Mucosa of gallbladder (tissue), 1 donor: ENCODE measurements at places on chromosomes 2 and 18.

- no peak for DNase-seq
Observed at GRCh38 chr18:37327063-37327577, 238.5 kb downstream of the CELF4 start.

DNA sequence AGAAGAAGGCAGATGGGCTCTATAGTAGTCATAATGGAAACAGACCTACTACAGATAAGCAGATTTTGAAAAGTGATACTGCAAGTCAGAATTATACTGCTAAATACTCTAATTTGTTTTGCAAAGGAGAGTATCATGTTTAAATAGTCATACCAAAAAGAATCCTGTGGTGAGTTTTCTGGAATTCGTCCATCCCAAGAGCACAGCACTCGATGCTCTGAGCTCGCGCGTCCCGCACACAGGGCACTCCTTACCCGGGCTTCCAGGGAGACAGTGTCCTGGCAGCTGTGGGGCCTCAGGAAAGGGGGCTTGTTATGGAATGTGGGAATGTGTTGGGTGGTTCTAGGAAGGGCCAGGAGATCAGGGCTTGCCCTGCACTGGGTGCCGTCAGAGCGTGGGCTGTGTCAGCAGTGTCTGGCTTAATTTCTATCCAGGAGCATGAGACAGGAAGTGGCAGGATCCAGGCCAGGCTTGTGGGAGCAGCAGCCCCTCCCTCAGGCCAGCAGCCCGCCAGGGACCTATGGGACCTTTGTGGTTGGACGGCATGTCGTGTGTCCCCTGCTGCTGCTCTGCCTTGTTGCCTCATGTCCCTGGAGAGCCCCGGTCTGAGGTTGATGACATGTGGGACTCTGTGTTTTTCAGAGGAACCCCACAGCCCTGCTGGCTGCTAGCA is 193.2 kb upstream of the TPO start:
- DNase-seq = no peak

DNA sequence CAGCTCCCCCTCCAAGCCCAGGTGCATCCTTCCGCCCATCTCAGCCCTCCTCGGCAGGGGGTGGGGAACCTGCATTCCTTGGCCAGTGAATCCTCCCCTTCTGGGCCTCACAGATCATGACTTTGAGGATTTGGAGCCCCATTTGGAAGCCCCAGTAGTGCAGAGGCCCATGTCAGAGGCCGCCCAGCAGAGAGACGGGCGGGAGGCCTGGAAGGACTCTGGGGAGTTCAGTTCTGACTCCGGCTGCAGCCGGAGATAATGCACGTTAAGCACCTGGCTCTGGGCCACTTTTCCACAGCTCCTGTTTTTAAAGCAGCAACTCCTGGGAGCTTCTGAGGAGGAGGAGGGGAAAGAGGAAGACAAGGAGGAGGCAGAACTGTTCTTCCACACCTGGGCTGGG is 14.9 kb downstream of the ATOH8 start:
- DNase-seq = peak; percentile 65

- DNase-seq = no peak
Observed at GRCh38 chr2:69639266-69639665, 4.3 kb downstream of the AAK1 start.

- DNase-seq = no peak
Observed at GRCh38 chr2:5548991-5549715, 143.0 kb upstream of the SOX11 start.

GRCh38 chr2:20490300-20491181 is 43.7 kb downstream of the RHOB start:
- peak; percentile 53 for DNase-seq
